ENCODE measurements at places on chromosomes 4 and X. TPM values are rescaled to one million over a fixed set of nuclear protein-coding genes. Genes with fewer than 3 reads are reported as not detected.

Gene KIAA1210
- not detected for total RNA-seq

Gene GPRIN3
- 0.65 TPM for total RNA-seq

Gene S100P
- not detected for total RNA-seq

Gene CDKL2
- 0.26 TPM for total RNA-seq

Gene PSAPL1
- not detected for total RNA-seq

Gene XG
- under 0.01 TPM for total RNA-seq

Gene IL13RA2
- total RNA-seq, result 1.3 TPM

Gene SPANXB1
- not detected for total RNA-seq

Gene TAF7L
- 0.16 TPM for total RNA-seq

Gene DOK7
- total RNA-seq, result 0.13 TPM

Gene HTR2C
- not detected for total RNA-seq

Gene UGT2B15
- total RNA-seq, result not detected

Gene TRAPPC11
- total RNA-seq, result 44.6 TPM

Gene WDR17
- total RNA-seq, result 0.64 TPM

Gene S100G
- total RNA-seq, result not detected

Gene MAGEA2
- total RNA-seq, result not detected

Gene FAM9B
- total RNA-seq, result 0.88 TPM

Gene POF1B
- total RNA-seq, result not detected

Gene TCEAL5
- total RNA-seq, result not detected

Gene NPY2R
- total RNA-seq, result not detected

Gene TMEM255A
- total RNA-seq, result 0.24 TPM

Gene ETDB
- total RNA-seq, result not detected

Gene GPC3
- 3.5 TPM for total RNA-seq

Gene SH3TC1
- 2.2 TPM for total RNA-seq

Gene TMPRSS11D
- not detected for total RNA-seq

Gene AIFM1
- 18.3 TPM for total RNA-seq

Gene CABS1
- not detected for total RNA-seq

Gene CCDC149
- 22.2 TPM for total RNA-seq
